NCI-H1930 (cell line): ENCODE measurements at places on chromosomes 3 and 15.

DNA sequence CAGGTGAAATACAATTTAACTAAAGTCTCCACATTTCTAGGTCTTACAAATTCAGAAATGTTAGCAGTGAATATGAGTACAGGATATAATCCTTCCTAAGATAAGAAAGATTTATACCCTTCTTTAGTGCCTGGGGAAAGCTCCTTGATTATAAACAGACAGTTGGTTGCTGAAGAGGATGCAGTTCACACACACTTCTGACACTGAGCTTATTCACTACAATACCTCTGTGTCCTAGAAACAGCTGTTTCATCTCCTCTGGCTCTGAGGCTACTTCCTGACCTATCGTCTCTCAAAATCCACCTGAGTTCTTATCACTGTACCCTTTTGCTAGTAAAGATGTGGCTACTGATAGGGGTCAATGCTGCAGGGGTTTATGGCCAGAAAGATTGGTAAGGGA, 57.1 kb downstream of the TP63 start:
- DNase-seq, result no peak

GRCh38 chr3:6367171-6367570, 493.7 kb upstream of the GRM7 start:
- no peak for DNase-seq

GRCh38 chr15:31830591-31830990, 199.7 kb upstream of the CHRNA7 start:
- DNase-seq, result no peak

DNA sequence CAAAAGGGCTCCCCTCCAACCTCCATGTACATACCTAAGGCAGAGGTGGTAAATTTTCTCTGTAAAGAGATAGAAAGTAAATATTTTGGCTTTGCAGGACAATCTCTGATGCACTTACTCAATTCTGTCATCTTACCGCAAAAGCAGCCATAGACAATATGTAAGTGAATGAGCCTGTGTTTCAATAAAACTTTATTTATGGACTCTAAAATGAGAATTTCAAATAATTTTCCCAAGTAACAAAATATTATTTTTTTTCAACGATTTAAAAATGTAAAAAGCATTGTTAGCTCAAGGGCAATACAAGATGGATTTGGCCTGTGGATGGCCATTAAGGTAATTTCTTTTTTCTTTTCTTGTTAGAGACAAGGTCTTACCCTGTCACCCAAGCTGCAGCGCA, 44.7 kb downstream of the SHQ1 start:
- DNase-seq, result no peak

DNA sequence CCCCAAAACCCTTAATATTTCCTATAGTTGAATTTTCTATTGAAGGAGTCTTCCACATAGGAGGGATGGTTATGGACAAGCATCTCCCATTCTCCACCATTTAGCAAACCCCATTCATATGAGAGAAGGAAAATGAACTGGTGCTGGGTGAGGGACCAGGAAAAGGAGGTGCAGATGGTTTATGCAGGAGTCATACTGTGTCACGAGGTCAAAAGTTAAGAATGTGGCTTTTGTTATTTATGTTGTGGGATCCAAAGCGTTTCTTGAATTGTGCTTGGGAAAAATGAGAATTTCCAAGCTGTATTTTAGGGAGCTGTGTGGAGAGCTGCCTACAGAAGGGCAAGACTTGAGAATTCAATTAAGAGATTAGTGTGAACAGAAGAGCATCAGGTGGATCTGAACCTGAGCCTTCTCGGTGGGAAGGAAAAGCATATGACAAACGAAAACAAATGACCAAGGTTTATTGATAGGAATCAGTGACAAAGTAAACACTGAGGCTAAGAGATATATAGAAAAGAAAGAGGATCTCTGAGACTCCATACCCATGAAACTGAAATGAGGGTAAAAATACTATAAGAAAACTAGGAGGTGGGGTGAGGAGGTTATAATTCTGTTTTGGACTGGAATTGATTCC, 473.3 kb upstream of the NR2F2 start:
- DNase-seq, result no peak

GRCh38 chr15:56805466-56806147, 72.3 kb upstream of the ZNF280D start:
- DNase-seq, result no peak

DNA sequence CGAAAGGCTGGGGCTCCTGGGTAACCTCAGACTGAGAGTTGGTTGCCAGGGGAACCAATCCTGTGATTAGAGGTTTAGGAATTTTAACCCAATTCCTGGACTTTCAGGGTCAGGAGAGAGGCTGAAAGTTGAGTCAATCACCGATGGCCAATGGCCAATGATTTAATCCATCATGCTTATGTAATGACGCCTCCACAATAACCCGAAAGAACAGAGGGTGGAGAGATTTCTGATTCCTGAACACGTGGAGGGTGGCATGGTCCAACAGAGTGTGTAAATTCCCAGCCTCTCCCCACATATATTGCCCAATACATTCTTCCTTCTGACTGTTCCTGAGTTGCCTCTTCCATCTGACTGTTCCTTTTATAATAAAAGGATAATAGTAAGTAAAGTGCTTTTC, 137.2 kb upstream of the CBLB start:
- no peak for DNase-seq

DNA sequence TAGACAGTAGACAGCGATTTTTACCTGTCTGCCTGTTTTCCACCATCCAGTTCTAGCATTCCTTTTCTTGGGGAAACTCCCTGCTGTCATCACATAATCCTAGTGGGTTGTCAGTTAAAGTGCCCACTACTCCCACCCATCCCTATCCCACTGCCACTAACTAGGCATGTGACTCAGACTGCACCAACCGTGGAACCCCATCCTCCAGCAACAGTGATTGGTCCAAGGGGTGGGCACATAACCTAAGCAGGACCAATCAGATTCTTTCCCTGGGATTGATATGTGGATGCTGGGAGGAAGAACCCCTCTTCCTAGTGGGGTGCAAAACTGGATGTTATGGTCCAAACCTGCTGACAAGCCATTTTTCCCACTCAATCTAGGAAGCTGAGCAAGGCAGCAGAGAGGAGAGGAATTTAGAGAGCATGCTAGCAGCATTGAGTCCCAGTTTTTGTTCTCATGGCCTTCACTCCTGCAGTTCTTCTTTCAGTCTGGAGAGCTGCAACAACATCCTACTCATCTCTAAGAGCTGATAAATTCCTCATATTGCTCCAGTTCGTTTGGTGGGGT, 3.9 kb upstream of the INSYN1 start:
- no peak for DNase-seq

DNA sequence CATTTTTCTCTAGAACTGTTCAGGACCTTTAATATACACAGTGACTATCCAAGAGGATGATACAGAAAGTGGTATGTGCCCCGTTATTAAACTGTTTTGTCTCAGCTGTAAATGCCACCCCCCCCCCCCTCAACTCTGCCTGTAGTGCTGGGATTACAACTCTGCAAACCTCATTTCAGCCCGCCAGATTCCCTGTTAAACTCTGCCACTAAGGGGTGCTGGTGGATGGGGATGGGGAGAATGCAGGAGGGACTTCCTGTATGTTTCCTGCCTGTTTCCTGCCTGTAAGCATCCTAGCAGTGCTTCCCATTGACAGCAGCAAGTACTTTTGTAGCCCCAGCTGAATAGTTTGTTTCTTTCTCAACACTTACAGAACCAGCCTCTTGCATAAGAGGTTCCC, 301.7 kb upstream of the RORA start:
- DNase-seq, result no peak
